ENCODE measurements at places on chromosomes 5 and 9.

DNA sequence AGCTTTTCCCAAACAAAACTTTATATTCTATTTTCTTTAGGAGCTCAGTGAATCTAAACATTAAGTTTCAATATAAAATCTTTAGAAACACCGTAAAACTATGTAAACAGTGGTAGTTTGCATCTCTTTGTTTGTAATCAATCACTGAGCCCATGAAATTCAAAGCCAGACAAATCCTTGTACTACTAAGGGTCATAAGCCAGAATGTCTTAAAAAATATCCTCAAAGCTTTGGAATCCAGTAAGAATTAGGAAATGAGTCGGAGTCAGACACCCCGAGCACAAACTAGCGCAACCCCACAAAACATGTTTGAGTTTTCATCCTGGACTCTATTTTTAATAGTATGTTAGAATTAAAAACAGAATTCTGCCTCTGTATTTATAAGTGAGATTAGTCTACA, 153.8 kb downstream of the HSPA4 start:
- no peak for DNase-seq

GRCh38 chr5:125038477-125038876, 292.0 kb upstream of the ZNF608 start:
- DNase-seq, result no peak

DNA sequence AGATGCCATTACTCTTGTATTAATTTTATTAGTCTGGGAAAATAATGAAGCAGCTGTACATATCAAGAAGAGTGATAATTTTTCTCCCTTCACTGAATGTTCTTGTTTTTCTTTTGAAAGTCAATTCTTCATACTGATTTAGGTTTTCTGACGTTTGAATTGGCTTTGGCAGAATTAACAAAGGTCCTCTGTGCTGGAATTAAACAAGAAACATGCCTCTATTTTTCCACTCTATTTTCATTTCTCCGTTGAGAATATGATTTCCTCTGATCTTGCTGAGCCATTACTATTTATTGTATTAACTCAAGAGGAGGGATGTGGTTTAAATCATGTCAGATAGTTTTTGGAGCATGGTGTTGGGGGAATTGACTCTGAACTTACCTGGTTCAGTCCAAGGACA, 42.3 kb downstream of the ANKDD1B start:
- no peak for DNase-seq

DNA sequence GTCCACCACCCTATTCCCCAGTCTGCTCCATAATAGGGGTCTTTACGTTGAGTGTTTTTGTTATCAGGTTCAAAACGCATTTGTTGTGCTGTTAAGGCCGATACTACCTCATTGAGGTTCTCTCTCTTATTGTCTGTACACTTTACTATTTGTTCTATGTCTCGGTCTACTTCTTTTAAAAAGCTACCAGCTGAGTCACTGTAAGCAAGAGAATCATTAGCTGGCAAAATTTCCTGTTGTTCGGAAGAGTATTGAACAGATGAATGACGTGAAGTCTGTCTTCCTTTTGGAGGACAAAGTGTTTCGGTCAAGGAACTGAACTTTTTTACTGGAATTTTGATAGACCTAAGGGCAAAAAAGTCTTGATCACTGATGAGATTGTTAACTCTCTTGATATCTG, 10.3 kb downstream of the LYSMD3 start:
- no peak for DNase-seq

DNA sequence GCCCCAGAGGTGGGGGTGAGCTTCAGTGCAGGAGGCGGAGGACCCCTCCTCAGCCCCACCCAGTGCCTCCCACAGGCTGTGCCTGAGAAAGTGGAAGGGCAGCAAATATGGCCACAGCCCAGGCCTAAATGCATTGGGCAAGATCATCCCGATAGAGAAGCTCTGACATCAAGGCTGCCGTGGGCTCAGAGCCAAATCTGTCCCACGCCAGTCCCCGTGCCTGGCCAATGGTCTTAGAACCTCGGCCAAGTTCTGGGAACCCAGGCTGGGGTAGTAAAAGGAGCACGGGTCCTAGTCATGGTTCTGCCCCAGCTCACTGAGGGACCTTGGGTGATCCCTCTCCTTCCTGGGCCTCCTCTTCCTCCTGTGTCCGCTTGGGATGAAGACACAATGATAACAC, 27.7 kb upstream of the TNIP1 start:
- DNase-seq, result no peak

GRCh38 chr5:62308439-62308838, 2.4 kb downstream of the KIF2A start:
- no peak for DNase-seq

- no peak for DNase-seq
These were observed 250.0 kb upstream of the MPDZ start for GRCh38 chr9:13529321-13530104.

DNA sequence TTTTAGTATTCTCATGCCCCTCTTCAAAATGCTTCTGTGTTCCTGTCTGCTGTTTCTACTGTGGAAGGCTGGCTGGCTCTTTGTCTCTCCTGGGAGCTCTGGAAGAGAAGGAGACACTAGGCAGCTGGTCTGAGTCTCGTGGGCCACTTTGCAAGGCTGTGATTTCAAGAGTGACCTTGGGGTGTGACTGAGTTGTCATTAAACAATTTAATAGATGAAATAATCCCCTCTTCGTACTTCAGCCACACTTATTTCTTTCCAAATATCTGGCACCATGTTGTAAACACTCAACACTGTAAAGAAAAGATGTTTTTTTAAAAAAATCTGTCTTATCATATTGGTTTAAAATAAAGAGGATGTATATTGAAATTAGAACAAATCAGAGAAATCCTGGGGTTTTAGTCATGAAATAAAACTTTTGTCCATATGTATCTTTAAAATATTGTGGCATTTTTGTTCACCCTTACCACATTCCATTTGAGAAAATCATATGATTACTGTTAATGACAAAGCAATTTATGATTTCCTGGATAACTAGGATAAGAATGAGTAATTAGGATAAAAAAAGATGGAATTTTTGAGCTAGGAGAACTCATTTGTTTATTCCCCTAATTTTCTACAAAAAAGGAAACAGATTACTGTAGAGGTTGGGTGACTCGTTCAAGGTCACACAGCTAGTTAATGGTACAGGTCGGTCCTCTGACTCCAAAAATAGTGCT, 200.8 kb downstream of the MAT2B start:
- DNase-seq, result no peak

DNA sequence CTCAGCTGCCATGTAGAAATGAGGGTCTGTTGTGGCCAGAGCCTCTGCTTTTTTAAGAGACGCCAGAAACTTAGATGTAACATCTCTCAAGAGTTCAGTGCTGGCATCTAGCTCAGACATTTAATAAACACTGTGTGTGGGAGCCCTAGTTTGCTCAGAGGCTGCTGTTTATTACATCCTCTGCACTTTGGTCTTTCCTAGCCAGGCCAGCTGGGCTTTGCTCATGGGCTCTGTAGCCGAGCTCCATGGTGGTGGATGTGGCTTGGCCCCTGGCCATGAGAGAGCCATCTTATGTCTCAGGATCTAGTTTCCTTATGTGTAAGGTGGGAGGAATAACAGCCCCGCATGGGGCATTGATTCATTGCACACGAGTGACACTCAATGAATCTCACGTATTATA, 30.0 kb downstream of the ARHGEF37 start:
- no peak for DNase-seq

All from activated CD4-positive, alpha-beta T cell treated with anti-CD3 and anti-CD28 coated beads, Interleukin-2, amount 50 U/mL, for 24 hours (primary cell).